ENCODE measurements at places on chromosomes 5 and 9.

DNA sequence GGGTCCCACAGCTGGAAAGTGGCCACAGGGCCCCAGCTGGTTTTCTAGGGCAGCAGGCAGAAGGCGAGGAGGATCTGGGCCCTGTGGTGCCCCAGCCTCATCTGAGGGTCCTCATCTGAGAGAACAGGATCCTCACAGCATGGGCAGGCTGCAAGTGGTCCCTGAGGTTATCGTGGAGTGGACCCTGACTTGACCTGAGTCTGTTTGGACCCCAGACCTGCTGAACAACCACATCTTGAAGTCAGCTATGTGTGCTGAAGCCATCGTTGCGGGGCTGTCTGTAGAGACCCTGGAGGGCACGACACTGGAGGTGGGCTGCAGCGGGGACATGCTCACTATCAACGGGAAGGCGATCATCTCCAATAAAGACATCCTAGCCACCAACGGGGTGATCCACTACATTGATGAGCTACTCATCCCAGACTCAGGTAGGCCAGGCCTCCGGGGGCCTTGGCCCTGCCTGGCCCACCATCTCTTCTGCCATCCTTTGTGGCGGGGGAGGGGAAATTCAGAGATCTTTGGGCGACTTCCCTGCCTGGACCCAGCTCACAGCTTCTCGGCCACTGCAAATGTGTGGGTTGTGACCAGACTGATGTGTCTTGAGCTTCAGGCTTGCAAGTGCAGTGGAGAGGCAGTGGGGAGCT is 24.0 kb downstream of the TGFBI start:
- no peak for DNase-seq

GRCh38 chr9:125829743-125830142 is 82.6 kb downstream of the PBX3 start:
- peak; percentile 40 for DNase-seq

- no peak for DNase-seq
These were observed 82.6 kb downstream of the OSTF1 start for GRCh38 chr9:75170898-75171360.

DNA sequence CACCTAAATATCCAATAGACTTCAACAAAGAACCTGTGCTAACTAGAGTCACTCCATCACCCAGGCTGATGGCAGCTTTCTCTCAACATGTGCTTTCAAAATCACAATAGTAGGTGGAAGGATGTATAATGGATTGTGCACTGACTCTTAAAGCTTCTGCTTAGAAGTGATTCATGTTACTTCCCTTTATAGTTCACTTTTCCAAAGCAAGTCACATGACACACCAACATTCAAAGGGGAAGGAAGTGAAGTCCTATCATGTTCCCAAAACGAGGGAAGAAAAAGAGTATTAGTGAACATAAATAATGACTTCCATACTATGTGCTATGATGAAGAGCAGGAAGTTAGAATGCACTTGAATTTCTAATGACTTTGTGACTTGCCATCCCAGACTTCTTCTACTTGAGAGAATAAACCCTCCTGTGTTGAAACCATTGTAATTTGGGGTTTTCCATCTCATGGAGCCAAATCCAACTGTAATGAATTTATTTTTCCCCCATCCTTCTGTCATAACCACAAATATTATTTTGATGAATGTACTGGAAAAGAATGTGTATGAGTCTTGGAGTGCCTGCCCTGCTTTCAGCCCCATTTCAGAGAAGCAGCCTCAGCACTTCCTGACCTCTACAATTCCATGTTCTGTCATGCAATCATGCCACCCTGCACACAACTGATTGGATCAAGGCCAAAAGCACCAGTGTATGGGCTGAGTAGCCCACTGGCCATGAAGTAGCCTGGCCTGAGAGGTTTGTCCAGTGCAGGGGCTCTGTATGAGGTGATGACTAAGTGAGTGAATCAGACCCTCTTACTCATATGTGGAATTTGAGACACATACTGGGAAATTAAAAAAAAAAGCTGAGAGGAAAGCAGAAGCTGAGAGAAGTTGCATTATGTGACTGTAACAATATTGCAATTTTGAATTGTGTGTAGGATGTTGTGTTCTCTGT is 525.9 kb upstream of the CLINT1 start:
- no peak for DNase-seq

GRCh38 chr9:82140471-82140870 is 151.9 kb downstream of the SPATA31D1 start:
- no peak for DNase-seq

GRCh38 chr9:111066468-111066867 is 28.2 kb upstream of the LPAR1 start:
- DNase-seq = no peak

DNA sequence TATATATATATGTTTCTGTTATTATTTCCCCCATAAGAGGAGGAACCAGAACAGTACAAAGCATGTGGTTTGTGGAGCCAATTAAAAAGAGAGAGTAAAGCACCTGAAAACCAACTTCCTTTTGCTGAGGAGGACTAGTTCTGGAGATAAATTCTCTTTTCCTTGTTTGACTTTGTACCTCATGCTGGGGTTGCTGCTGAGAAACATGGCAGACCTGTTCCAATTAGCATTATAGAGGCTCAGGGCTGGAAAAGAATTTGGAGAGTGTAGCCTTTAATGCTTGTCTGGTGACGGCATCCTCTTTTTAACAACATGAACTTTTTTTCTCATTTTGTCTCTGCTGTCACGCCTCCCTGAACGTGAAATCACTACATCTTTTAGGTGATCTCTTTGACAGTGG is 32.8 kb upstream of the NMUR2 start:
- DNase-seq = no peak

DNA sequence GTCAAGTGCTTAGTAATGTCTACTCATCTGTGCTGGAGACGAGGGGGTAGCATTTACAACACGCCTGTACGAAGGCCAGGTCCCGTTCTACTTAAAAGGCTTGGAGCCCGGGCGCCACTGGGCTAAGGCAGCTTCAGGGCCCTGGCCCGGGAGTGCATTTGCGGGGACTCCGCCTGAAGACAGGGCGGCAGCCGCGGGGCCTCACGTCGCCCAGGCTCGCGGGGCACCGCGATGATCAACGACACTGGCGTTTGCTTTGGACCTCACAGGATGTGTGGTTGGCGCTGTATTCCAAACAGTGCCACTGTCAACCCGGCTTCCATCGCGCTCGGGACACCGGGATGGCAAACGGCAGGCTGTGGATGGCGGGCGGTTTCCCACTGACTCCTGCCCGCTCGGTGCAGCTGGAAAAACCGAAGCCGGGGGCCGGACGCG is 1.1 kb upstream of the TENT4A start:
- peak; percentile 57 for DNase-seq

DNA sequence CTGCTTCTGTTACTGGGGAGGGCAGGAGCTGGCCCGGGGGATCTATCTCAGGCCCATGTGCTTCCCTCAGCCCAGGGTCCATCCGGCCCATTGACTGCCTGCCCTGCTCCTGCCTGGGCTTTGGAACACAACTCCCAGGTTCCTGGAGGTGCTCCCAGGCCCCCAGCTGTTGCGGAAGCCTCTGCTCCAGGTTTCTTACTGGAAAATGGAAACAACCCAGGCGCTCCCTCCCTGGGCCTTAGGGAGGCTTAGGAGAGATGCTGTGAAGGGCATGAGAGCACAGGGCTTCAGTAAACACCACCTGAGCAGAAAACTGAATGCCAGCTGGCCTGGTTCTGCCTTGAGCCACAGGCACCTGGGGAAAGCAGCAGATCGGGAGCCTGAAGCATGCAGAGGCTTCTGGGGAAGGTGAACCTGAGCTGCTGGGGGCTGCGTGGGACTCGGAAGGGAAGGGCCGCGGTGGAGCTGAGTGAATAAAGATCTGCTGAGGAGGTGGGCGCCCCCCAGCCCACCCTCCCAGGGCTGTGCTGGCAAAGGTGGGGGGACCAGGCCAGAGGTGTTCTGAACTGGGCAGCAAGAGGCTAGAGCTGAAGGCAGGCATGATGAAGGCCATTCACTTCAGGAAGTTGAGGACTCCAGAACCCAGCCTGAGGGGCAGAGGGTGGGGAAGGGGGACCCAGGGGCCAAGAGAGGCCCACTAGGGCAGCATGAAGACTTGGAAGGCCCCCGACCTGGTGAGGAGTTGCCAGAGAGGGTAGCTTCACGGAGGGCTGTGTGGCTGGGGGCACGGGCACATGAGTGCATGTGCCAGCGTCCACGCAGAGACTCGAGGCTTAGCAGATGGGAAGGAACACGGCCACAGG is 64.8 kb downstream of the SHB start:
- no peak for DNase-seq

DNA sequence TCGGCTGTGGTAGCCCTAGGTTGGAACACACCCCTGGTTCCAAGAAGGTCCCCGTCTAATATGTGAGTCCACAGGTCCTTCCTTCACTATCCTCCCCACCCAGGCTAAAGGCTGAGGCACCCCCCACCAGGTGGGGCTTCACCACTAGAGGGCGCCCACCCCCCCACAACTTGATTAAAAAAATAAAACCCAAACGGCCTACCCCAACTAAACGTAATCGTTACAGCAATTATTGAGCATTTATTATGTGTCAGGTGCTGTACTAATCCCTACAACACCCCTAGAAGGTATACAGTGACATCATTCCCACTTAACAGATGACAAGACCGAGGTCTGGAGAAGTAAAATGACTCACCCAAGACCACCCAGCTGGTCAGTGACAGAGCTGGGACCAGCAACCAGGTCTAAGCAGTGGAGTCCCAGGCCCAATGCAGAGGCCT is 65.0 kb downstream of the FGF18 start:
- DNase-seq = peak; percentile 70

- no peak for DNase-seq
These were observed 471.3 kb downstream of the MAT2B start for GRCh38 chr5:163976696-163977095.

DNA sequence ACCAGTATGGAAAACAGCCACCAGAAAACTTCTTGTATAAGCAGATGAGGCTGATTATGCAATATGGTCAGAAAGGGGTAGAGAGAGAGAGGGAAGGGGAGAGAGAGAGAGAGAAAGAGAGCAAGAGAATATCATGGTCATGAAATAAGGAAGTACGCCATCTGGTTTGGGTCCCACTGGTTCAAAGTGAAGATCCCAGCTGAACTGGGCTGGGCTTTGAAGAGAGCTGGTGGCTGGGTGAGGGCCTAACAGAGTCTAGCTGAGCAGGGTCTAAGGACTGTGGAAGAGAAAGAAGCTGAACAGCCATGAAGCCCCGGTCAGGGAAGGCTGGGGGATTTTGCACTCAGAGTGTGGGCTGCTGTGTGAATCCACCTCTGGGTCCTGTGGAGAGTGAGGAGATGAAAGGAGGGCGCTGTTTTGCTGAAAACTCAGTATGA is 14.6 kb downstream of the TRIM14 start:
- no peak for DNase-seq

DNA sequence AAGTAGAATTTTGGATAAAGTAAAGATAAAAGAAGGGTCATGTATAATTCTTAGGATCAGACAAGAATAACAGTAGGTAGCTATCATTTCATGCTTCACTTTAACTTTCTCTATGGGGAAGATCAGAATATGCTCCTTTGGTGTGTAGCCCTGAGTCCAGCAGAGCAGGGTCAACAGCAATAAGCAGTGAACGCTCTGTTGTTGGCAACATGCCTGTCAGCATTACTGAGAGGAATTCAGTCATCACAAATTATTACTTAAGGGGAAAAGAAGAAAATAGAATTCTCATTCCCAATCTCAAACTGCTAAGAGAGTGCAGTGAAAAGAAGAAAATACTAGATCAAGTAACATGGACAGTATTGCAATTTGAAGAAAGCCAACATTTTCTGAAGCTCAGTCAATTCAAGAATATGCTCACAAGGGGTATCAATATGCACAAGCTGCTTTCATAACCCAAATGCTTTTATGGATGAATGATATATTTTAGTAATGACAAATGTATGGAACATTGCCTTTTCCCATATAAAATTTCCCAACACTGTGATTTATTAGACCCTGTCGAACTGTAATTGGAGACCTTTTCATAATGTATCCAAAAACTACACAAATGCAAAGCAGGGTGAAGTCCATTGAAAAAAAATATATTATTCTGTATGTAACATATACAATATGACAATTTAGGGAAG is 1359.4 kb downstream of the EFNA5 start:
- DNase-seq = no peak

- no peak for DNase-seq
These were observed 80.5 kb downstream of the RAI14 start for GRCh38 chr5:34736445-34737115.

- no peak for DNase-seq
These were observed 307.0 kb upstream of the TLE4 start for GRCh38 chr9:79264511-79265355.

DNA sequence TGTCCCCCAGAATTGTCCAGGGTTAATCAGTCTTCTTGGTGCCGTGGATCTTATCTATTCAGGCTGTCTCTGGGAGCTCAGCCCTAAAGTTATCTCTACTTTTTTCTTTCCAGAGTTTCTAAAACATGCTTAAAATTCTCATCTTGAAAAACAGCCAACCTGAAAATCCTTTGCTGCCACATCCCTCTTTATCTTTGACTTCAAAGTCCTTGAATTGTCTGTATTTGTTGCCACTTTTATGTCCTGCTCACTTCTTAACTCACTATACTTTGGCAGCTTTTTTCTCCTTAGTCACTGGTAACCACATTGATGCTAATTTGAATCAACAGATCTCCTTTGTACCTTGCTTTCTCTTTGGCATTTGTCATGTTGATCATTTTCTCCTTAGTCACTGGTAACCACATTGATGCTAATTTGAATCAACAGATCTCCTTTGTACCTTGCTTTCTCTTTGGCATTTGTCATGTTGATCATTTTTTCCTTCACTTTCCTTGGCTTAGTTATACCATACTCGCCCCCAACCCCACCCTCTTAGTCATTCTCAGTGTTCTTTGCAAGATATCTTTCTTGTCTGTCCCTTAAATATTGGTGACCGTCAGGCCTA is 8.5 kb downstream of the DMXL1 start:
- DNase-seq = no peak

- no peak for DNase-seq
These were observed 690.9 kb upstream of the CDH18 start for GRCh38 chr5:20678814-20679298.

DNA sequence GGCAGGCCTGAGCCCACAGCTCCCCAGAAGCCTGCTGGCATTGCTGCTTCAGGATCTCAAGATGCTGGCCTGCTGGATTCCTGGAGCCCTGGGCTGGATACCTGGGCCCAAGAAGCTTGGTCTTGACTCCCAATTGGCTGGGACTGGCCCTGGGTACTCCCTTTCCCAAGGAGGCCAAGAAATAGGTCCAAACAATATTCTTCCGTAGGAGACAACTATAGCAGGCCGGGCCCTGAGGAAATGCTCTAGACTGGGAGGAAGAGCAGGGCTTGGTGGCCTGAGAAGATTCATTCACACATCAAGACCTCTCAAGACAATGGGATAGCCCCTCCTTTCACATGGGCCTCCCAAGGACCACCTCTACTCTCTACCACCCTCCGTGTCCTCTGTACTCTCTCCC is 7.9 kb downstream of the CSF2 start:
- no peak for DNase-seq

- no peak for DNase-seq
These were observed 60.5 kb downstream of the BASP1 start for GRCh38 chr5:17277907-17278306.

DNA sequence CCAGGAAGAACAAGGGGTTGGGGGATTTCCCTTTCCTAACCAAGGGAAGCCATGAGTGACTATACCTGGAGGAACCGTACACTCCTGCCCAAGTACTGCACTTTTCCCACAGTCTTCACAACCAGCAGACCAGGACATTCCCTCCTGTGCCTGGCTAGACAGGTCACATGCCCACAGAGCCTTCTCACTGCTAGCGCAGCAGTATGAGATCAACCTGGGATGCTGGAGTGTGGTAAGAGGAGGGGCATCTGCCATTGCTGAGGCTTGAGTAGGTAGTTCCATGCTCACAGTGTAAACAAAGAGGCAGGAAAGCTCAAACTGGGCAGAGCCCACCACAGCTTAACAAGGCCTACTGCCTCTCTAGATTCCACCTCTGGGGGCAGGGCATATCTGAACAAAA is 35.9 kb downstream of the SAXO1 start:
- no peak for DNase-seq
